ENCODE measurements at places on chromosomes 3 and 15. TPM values are rescaled to one million over a fixed set of nuclear protein-coding genes. Genes with fewer than 3 reads are reported as not detected.
A peak's percentile ranks its signal among the peaks of the same experiment; 100 is the strongest.

DNA sequence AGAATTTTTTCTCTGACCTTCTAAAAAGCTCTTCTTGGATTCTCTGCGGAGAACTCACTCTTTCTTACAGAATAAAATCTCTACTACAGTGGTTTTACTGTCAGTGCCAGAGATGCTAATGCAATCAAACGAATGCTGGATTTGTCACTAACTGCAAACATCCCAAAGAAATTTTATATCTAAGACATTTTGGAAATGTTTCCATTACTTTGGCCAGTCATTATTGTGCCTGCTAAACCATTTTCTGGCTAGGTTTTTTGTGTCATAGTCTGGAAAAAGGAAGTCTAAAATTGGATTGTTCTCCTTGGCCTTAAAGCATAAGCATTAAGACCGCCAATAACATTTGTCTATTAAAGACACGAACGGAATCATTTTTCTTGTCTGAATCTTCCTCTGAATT, 54.0 kb downstream of the PLOD2 start:
- no peak overlapping the region for H3K4me3 ChIP-seq
- peaks cover 84% of the 10 kb centered on the region for H3K36me3 ChIP-seq
- no peaks in the 10 kb centered on the region for H3K27me3 ChIP-seq
- DNase-seq = no peak

SLC12A1 gene
- total RNA-seq = not detected

WDR76 gene
- total RNA-seq = 9.0 TPM

SH2D7 gene
- not detected for total RNA-seq

DNA sequence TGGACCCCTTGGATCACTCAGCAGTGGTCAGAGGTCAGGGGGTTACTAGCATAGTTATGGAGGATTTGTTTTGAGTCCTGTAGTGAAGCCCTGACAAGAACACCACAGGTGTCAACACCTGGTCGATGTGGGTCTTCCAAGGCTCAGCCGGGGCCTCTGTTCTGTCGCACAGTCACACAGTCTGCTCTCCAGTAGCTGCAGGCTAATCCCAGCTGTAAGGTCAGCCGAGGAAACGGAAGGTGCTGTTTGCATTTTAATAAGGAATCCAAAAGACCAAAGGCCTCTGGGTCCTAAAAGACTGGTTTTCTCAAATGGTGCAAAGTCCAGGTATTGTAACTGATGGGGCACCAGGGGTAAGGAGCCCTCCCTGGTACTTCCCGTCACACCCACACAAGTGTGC, 71.7 kb downstream of the RPLP1 start:
- H3K27me3 ChIP-seq = peaks cover 18% of the 10 kb centered on the region
- H3K36me3 ChIP-seq = no peaks in the 10 kb centered on the region
- no peaks in the 10 kb centered on the region for H3K4me1 ChIP-seq
- H3K27ac ChIP-seq = no peak overlapping the region

DNA sequence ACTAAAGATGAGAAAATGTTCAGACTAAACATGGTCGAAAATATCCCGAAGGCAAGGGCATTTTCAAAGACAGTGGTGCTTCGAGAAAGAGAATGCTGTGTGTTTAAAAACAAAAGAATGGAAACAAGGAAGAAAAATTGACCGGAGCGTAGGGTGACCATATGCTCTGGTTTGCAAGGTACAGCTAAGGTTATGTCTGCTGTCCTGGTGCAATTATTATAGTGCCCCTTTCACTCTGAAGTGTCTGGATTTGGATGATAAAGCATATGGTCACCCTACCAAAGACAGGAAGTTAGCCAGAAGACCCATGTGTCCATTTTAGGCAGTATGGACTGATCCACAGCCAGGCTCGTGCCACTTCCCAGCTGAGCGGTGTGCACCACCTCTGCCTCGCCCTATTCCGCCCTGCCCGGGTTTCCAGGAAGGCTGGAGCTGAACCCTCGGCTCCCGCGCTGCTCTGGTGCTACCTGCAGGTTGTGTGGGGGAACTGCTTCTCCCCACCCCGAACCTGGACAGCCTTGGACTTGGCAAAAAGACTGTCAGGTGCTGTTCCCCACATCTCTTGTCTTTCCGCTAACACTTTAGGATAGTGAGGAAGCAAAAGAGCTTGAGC, 25.2 kb downstream of the GOLGA6D start:
- H3K27me3 ChIP-seq = peaks cover 49% of the 10 kb centered on the region
- no peaks in the 10 kb centered on the region for H3K4me1 ChIP-seq
- H3K27ac ChIP-seq = no peak overlapping the region
- H3K36me3 ChIP-seq = no peaks in the 10 kb centered on the region

DNA sequence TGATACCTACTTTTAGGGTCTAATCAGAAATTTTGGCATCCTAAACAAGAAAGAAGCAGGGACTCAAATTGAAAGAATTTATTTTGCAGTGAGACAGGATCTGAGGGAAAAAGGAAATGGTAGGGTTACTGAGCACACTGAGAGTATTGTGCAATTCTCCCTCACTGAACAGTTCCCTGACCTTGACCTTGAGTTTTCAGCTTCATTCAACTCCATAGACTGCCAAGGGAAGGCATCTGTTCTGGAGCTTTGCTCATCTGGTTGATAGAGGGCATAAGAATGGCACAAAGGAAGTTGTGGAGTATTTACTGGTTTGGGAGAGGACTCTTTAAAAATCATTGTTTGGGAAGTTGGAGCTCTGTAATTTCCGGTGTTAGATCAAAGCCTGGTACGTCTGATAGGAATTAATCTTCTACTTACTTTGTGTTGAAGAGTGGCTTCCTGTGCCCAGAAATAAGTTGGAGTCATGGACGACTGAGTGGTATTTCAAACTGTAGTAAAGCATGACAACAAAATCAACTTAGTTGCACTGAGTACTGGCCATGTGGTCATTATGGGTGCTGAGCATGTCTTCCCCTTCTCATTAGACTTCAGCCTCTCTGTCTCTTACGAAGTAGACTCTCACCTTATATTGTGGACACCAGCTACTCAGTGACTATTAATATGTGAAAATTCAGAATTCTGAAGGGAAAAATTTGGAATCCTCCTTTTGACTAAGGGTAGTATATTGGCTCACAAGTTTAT, 40.8 kb downstream of the CLDN1 start:
- no peak overlapping the region for H3K27ac ChIP-seq
- no peaks in the 10 kb centered on the region for H3K36me3 ChIP-seq
- peak; percentile 42 for DNase-seq
- peaks cover 6% of the 10 kb centered on the region for H3K4me1 ChIP-seq

LDHAL6B gene
- not detected for total RNA-seq

CFAP20DC gene
- total RNA-seq = 8.2 TPM

- no peaks in the 10 kb centered on the region for H3K4me1 ChIP-seq
- H3K27ac ChIP-seq = no peak overlapping the region
- no peaks in the 10 kb centered on the region for H3K36me3 ChIP-seq
- H3K27me3 ChIP-seq = no peaks in the 10 kb centered on the region
- no peak overlapping the region for H3K4me3 ChIP-seq
- DNase-seq = no peak
These were observed 148.9 kb upstream of the PEX5L start for GRCh38 chr3:180185650-180186049.

GRCh38 chr3:129428376-129429079, at the start of gene EFCAB12:
EFCAB12 (minus strand) TSS chr3:129428636; CDS start chr3:129428488, 148 bp downstream.
- DNase-seq = peak; percentile 97
- no peaks in the 10 kb centered on the region for H3K27me3 ChIP-seq
- H3K4me1 ChIP-seq = no peaks in the 10 kb centered on the region
- peak within 1 kb of the TSS; percentile 82 for H3K4me3 ChIP-seq

IGSF10 gene
- total RNA-seq = not detected

- H3K36me3 ChIP-seq = peaks cover 39% of the 10 kb centered on the region
- peaks cover 14% of the 10 kb centered on the region for H3K4me1 ChIP-seq
- peak; percentile 47 for DNase-seq
- H3K27ac ChIP-seq = peak overlapping the region; percentile 40
- H3K27me3 ChIP-seq = no peaks in the 10 kb centered on the region
- no peak overlapping the region for H3K4me3 ChIP-seq
These were observed 18.9 kb downstream of the PHC3 start for GRCh38 chr3:170162630-170163029.

GRCh38 chr15:31585240-31585639, 258.6 kb downstream of the KLF13 start:
- no peaks in the 10 kb centered on the region for H3K36me3 ChIP-seq
- H3K27me3 ChIP-seq = peaks cover 7% of the 10 kb centered on the region
- no peak for DNase-seq
- no peak overlapping the region for H3K4me3 ChIP-seq

DNA sequence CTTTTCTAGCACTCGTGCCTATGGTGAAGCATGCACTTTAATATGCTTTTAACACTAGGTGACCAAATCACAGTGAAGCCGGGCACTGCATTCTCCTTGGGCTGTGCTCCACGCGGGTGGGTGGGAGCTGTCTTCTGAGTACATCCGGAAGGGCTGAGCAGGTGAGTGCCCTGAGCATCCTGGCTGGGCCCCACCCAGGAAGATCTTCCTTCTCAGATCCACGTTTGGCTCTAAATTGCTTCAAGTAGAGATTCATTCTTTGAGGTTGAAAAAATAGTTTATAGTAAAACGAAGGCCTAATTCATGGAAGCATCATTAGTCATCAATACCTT, 73.9 kb upstream of the BLM start:
- DNase-seq = no peak
- H3K27ac ChIP-seq = no peak overlapping the region
- no peaks in the 10 kb centered on the region for H3K27me3 ChIP-seq
- H3K4me3 ChIP-seq = no peak overlapping the region
- H3K4me1 ChIP-seq = peaks cover 2% of the 10 kb centered on the region
- H3K36me3 ChIP-seq = no peaks in the 10 kb centered on the region

GRCh38 chr3:159792070-159792469, 196.6 kb upstream of the IL12A start:
- H3K4me1 ChIP-seq = peaks cover 42% of the 10 kb centered on the region
- no peak for DNase-seq
- H3K36me3 ChIP-seq = no peaks in the 10 kb centered on the region
- no peaks in the 10 kb centered on the region for H3K27me3 ChIP-seq

ERC2 gene
- total RNA-seq = not detected

COL6A5 gene
- total RNA-seq = not detected

- no peaks in the 10 kb centered on the region for H3K36me3 ChIP-seq
- H3K4me3 ChIP-seq = no peak overlapping the region
- H3K4me1 ChIP-seq = no peaks in the 10 kb centered on the region
- no peak for DNase-seq
- H3K27ac ChIP-seq = no peak overlapping the region
These were observed 222.2 kb upstream of the GADL1 start for GRCh38 chr3:31116651-31117050.

DNA sequence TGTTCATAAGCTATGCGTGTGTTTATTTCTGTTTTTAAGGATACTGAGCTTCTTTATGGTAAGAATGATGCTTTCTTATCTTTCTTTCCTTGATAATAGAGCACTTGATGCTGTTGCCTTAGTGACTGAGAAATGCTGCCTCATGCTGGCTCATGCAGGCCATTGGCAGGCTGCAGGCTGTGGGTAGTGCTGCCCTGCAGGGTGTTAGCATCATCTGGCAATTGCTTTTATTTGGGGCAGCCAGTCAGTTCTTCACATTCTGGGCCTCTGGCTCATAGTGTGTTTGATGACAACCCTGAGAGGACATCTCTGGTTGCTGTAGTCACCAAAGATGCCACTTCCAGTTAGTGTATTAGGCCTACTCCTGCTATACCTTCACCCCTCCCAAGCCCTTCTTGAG, 66.2 kb upstream of the ONECUT1 start:
- H3K4me3 ChIP-seq = no peak overlapping the region
- DNase-seq = no peak
- H3K36me3 ChIP-seq = no peaks in the 10 kb centered on the region

EPHA3 gene
- total RNA-seq = under 0.01 TPM

DNA sequence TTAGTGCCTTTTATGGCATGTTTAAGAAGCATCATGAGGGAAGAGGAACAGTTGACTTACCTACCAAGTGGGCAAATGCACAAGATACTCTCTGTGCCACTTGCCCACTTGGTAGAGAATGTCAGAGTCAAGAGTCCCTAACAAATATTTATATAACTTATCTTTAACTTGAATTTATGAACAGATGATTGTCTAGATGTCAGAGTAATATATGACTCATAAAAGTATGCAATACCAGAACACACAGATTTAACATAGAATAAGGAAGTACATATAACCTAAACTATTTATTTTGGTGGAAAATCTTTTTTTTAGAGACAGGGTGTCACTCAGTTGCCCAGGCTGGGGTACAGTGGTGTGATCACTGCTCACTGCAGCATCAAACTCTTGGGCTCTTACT, 130.0 kb upstream of the NANOGP8 start:
- no peak overlapping the region for H3K27ac ChIP-seq
- no peaks in the 10 kb centered on the region for H3K4me1 ChIP-seq
- DNase-seq = no peak
- no peaks in the 10 kb centered on the region for H3K36me3 ChIP-seq
- no peak overlapping the region for H3K4me3 ChIP-seq

DNA sequence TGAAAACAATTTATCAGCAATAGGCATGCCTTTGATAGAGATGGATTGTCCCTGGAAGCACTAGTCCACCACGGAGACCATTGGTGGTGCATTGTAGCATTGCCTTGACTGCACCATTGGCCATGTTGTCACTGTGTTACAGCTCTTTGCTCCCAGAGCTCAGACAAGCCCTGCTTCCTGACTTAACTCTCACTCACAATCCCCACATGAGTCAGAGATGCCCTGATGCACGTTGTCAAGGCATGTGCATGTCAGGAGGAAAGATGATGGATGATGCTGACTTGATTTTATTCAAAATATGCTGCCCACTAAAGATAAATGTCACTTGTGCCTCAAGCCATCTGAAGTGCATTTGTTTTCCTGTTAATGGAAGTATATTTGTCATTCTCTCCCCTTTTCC, 266.1 kb downstream of the ARRDC4 start:
- H3K4me3 ChIP-seq = no peak overlapping the region
- H3K36me3 ChIP-seq = no peaks in the 10 kb centered on the region
- no peak for DNase-seq
- H3K4me1 ChIP-seq = no peaks in the 10 kb centered on the region

- no peak overlapping the region for H3K27ac ChIP-seq
- no peaks in the 10 kb centered on the region for H3K36me3 ChIP-seq
- no peak overlapping the region for H3K4me3 ChIP-seq
- no peaks in the 10 kb centered on the region for H3K4me1 ChIP-seq
- H3K27me3 ChIP-seq = no peaks in the 10 kb centered on the region
- DNase-seq = no peak
These were observed 207.7 kb downstream of the NAALADL2 start for GRCh38 chr3:175066617-175067415.

DNA sequence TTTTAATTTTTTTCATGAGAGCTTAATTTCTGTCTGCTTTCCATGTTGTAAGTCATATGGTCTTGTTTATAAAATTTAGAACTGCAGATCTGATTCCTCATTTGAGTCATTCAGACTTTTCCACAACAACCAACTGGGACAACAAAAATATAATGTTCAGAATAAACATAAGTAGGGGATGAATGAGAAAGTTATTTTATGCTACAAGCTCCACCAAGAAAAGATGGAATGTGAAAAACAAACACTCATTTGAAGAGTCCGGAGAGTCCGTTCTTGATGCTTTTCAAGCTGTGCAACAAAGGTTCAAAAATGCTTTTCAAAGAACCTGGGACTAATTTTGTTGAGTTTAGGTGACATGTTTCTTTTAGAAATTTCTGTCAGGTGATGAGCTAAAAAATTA, 9.2 kb downstream of the FRMD4B start:
- H3K4me3 ChIP-seq = no peak overlapping the region
- H3K36me3 ChIP-seq = no peaks in the 10 kb centered on the region

- no peak overlapping the region for H3K4me3 ChIP-seq
- no peaks in the 10 kb centered on the region for H3K4me1 ChIP-seq
- H3K27ac ChIP-seq = no peak overlapping the region
- DNase-seq = peak; percentile 54
These were observed 109.8 kb downstream of the IL12A start for GRCh38 chr3:160098261-160098908.

GRCh38 chr3:173003471-173003870, 137.6 kb downstream of the SPATA16 start:
- no peaks in the 10 kb centered on the region for H3K4me1 ChIP-seq
- H3K36me3 ChIP-seq = no peaks in the 10 kb centered on the region
- H3K27me3 ChIP-seq = no peaks in the 10 kb centered on the region
- no peak for DNase-seq
